ENCODE measurements at places on chromosomes 2 and 18. TPM values are rescaled to one million over a fixed set of nuclear protein-coding genes. Genes with fewer than 3 reads are reported as not detected.

GRCh38 chr2:128306931-128307460 is 11.7 kb downstream of the HS6ST1 start:
- DNase-seq: no peak

GRCh38 chr2:64945973-64946768 is 43.0 kb upstream of the SLC1A4 start:
- DNase-seq: peak; percentile 48

DNA sequence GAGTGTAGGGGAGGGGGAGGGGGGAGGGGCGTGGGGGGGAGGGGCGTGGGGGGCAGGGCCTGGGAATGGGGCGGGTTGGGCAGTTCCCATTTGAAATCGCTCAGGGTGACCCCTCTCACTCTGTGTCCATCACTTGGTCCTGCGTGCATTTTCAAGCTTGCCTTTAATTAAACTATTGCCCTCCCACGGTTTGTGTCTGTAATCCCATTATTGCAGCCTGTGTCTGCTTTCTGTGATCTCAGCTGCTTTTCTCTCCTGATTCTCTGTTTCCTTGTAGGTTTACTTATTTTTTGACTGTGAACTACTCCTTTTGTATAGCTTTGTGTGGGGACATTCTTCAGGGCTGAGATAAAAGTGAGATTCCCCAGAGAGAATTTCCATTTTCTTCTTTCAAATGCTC is 1.3 kb downstream of the DCDC2C start:
- DNase-seq: no peak

- DNase-seq: no peak
Observed at GRCh38 chr2:162037886-162038285, 36.1 kb downstream of the DPP4 start.

DNA sequence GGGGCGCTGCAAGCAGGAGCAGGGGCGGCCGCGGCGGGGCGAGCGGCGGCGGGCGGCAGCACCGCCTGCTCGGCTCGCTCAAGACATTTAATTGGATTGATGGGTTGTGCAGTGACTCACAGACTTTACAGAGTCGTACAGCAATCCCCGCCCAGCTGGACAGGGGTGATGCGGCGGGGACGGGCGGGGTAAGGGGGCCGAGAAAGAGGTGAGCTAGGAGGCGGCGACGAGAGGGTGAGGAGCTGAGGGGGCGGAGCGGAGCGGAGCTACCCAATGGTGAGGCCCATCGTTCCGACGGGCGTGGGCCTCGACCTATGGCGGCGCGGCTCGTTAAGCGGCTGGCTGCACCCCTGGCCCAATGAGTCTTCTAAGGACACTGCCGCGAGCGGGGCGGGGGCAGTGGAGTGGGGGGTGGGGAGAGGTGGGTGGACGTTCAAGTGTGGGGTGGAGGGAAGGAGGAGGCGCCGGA is 97.1 kb upstream of the SERTAD2 start:
- DNase-seq: peak; percentile 99

DNA sequence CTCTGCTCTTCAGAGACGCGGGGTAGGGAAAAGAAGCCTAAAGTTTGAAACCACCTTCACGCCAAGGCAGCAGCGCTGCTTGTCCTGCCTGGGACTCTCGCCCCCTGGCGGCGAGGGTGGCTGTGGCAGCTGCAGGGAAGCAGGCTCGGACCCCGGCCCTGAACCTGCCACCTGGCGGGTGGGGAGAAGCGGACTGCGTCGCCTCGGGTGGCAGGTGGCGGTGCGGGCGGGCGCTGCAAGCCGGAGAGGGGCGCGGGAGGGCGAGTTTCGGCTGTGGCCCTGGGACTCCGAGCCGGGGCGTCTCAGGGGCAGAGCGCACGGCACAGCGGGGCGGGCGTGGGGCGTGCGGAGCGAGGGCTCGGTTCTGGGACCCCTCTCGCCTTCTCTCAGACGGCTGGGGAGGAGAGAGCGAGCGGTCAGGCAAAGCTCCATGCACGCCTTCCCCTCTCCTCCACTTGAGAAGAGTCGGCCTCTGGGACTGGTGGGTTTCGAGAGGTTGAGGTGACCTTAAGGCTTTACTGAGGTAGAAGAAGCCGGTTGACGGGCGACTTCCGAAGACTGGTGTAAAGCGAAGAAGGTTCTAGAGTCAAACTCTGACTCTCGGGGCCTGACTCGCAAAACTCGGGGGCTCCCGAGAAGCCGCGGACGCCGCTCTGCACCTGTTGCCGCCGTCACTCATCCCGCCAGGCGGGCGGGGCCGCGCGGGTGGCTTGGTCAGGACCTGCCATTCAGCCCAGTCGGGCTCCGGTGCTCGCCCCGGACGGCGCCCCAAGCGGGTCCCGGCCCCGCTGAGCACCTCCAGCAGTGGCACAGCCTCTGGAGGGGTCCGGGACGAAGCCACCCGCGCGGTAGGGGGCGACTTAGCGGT is 1.1 kb upstream of the BOLL start:
- peak; percentile 45 for DNase-seq

GRCh38 chr2:158253170-158253569 is 151.5 kb downstream of the UPP2 start:
- no peak for DNase-seq

CELF4 gene
- not detected for total RNA-seq

AQP12A gene
- total RNA-seq: not detected

XDH gene
- total RNA-seq: not detected

DNA sequence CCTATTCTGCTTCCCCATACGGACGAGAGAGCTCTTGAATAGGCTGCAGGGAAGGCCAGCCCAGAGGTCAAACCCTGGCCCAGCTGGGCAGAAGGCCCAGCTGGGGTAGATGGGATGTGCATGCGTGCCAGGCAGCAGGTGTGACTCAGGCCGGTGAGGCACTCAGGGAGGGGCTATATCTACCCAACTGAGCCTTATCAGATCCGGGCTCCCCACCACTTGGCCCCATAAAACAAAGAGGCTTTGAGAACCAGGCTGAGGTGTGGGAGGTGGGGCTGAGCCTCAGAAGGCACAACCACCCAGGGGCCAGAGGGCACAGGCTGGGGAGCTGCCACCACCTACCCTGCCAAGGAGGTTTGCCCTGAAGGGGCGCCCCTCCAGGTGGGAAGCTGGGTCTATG is 8.0 kb upstream of the CFAP65 start:
- DNase-seq: no peak

- DNase-seq: no peak
Observed at GRCh38 chr2:128492966-128493811, 174.5 kb upstream of the HS6ST1 start.

DNA sequence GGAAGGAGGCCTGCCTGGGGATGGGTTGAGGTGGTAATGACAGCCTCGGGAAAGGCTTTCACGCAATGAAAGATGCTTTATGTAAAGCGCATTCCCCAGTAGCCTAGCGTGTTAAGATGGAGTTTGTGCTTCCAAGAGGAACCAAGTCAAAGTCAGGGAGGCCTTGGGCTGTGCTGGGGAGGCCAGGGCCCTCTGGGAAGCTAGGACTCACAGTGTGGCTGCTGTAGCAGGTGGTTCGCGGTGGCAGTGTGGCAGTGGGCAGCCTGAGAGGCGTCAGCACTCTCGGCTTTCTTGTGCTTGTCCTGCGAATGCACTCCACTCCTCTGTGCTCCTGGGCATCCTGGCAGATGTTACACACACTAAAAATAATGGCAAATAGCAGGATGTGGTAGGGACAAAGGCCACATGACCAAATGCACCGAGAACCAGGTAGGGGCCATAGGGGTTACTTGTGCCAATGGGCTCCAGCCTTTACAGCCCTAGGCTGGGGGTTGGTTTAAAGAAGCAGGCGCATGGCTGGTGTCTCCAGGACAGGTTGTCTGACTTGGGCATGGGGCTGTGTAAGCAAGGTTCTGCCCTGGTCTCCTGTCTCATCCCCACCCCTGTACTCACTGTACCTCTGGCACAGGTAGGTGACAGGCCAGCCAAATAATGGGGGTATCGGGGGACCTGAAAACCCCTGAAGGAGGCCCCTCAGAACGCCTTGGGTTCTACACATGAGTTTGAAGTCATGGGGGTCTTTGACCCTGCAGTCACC is 154.4 kb upstream of the TWIST2 start:
- DNase-seq: no peak

GRCh38 chr2:70029814-70030409 is 57.4 kb upstream of the PCBP1 start:
- DNase-seq: no peak

GRCh38 chr2:11100976-11101375 is 54.3 kb upstream of the SLC66A3 start:
- no peak for DNase-seq

PIGN gene
- total RNA-seq: 36.2 TPM

GRCh38 chr2:239065962-239066361 is 218.1 kb downstream of the TWIST2 start:
- DNase-seq: no peak

DNA sequence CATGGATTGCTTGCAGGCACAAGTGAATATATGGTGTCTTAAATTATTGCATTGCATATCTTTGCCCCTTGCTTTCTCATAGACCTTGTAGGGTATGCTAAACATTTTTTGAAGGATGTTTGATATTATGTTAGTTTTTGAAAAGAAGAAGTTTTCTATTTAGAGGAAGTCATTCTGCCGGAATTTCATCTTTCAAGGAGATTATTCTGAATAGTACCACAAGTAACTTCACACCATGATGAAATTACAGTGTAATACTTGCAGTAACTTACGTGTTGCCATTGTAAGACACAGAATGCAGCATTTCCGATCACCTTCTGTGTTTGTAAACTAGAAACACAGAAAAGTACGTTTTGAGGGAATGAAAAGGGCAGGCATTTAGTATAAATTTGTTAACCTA is 71.9 kb downstream of the ACVR2A start:
- no peak for DNase-seq

VWA3B gene
- total RNA-seq: 5.2 TPM

DNA sequence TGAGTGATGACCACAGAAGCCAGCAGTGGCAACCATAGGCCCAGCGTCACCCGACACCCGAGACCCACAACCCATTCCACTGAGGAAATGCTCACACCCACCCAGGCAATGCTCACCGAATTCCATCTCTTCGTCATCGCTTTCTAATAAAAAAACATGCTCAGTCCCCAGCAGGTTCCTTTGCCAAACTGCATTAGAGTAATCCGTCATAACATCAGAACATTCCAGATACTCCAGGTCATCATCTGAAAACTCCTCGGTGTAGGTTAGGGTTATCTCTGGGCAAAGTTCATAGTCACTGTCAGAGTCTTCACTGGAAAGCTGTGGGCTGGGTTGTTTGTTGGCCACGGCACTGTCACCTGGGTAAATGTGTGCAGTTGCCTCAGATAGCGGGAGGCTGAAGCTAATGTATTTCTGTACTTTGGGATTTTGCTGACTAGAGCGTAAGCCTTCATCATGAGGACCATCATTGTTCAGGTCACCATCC is 49.3 kb downstream of the ALPK2 start:
- no peak for DNase-seq

DNA sequence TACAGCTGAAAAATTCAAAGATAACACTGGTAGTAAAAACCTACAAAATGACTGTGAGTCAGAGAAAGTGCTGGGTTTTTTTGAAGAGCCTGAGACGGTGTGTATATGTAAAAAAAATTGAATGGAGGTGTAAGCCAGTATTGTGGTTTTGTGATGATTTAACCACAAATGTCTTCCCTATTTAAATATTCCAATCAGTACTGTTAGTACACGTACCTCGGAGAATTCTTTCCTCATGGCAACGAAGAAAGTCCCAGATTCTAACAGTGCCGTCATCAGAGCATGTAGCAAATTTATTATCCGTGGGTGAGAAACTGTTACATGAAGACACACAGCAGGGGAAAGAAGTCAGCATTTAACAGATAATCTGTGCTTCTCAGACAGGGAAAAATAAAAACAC is 48.1 kb downstream of the WDR33 start:
- no peak for DNase-seq

GRCh38 chr2:8983571-8983970 is 19.9 kb downstream of the MBOAT2 start:
- no peak for DNase-seq

PAX3 gene
- total RNA-seq: not detected

DNA sequence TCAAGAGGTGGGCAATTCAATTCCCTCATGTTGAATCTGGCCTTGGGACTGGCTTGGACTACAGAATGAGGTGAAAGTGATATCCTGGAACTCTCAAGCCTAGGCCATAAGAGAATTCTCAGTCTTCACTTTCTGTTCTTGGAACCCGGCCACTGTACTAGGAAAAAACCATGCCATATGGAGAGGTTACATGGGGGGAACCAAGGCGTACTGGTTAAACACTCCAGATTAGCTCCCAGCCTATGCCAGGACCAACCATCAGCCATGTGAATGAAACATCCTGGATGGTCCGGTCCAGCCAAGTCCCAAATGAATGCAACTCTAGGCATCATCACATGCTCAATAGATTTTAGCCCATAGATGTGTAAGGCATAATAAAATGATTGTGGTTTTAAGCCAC is 56.4 kb downstream of the ZNF385B start:
- no peak for DNase-seq

DNA sequence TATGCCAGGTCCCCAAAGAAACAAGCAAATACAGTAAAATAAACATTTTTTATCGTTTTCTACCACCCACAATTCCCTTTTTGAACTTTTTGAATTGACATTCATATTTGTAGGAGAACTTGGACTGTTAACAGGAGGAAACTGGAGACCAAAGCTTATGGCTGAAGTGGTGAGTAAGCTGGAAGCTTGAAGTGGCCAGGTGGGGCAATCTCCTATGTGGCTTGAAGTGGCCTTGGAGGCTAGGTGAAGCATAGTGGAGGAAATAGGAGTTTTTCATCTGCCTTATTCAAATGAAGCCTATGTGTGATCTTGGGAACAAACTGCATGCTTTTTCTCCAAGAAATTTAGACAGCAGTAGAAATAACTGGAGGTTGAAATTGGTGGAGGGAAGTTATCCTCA is 962.9 kb upstream of the FANCL start:
- DNase-seq: peak; percentile 50

GRCh38 chr2:240886023-240886565 is 9.9 kb downstream of the MAB21L4 start:
- no peak for DNase-seq

- no peak for DNase-seq
Observed at GRCh38 chr2:43034921-43035320, 191.5 kb downstream of the ZFP36L2 start.

ZNF892 gene
- total RNA-seq: 13.6 TPM

SERPINB11 gene
- not detected for total RNA-seq

TMEM247 gene
- total RNA-seq: not detected

GRCh38 chr2:11920993-11921583 is 174.7 kb downstream of the LPIN1 start:
- no peak for DNase-seq

FNDC4 gene
- total RNA-seq: 2.6 TPM

- DNase-seq: no peak
Observed at GRCh38 chr2:173952267-173953046, 12.7 kb downstream of the SP3 start.

GRCh38 chr2:87996570-87996969 is 19.8 kb downstream of the RNU2-63P start:
- DNase-seq: no peak

HMSD gene
- total RNA-seq: 1.3 TPM

RIT2 gene
- not detected for total RNA-seq

COLEC12 gene
- total RNA-seq: 72.2 TPM

TLX2 gene
- total RNA-seq: 2.6 TPM

DNA sequence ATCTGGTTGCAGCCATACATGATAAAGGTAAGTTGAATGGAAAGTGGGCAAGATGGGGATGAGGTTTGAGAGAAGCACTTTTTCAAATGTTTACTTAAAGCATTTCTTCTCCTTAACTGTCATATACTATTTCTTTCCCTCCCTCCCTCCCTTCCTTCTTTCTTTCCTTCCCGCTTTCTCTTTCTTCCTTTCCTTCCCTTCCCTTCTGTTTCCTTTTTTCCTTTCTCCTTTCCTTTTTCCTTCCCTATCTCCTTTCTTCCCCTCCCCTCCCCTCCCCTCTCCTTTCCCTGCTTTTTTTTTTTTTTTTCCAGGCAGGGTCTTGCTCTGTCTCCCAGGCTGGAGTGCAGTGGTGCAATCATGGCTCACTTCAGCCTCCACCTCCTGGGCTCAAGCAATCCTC is 5.6 kb downstream of the SLC3A1 start:
- DNase-seq: no peak

- DNase-seq: no peak
Observed at GRCh38 chr18:22451796-22452195, 34.1 kb upstream of the CTAGE1 start.

Data from upper lobe of left lung (tissue), 6 donors.